NCI-H187 (cell line): ENCODE measurements at places on chromosomes 16 and 17.
A peak's percentile ranks its signal among the peaks of the same experiment; 100 is the strongest.

DNA sequence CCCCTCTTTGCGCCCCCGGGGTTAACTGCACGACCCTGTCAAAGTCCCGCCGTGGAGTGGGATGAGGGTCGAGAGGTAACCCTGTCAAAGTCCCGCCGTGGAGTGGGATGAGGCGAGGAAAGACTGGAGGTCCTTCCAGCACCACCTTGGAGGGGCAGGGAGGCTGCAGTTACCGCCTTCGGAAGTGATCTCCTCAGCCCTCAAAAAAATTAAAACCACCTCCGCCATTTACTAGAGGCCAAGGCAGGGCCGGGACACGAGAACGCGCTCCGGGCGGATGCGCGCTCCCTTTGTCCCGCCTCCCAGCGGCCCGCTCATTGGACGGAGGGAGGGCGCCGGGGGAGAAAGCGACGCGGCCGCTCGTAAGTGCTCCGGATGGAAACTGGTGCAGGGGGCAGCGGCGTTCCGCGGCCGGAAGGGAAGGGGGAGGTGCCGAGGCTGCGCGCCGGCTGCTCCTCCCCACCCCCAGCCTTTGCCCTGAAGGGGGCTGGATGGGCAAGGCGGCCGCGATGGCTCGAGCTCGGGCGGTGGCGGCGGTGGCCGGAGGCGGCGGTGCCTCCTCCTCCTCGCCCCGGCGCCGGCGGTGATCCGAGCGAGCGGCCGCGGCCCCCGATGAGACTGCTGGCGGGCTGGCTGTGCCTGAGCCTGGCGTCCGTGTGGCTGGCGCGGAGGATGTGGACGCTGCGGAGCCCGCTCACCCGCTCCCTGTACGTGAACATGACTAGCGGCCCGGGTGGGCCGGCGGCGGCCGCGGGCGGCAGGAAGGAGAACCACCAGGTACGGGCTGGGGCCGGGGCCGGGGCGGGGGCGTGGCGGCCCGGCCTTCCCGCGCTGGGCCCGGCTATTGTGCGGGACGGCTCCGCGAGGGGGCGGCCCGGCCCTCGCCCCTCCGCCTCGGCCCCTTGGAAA lies at the start of gene METTL9:
METTL9 (plus strand) TSS at position 456 of the 909 bp plus-strand sequence; CDS start at position 613, 157 bp downstream.
- peak; percentile 77 for DNase-seq

DNA sequence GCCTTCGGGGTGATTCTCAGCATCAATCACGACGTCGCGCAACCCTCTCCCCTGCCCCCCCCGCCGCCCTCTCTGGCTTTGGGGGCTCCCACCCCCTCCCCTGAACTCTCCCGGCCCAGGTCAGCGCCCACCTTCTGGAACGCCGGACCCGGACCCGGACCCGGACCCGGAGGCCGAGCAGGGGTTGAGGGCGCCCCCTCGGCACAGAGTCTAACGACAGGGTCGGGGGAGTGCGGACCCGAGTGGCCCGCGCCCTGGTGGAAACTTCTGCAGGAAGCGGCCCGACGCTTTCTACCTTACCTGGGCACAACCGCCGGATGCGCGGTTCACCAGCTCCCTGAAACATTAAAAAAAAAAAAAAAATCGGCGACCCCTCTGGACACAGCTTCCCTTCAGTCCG lies 16.2 kb downstream of the SALL1 start:
- no peak for DNase-seq

DNA sequence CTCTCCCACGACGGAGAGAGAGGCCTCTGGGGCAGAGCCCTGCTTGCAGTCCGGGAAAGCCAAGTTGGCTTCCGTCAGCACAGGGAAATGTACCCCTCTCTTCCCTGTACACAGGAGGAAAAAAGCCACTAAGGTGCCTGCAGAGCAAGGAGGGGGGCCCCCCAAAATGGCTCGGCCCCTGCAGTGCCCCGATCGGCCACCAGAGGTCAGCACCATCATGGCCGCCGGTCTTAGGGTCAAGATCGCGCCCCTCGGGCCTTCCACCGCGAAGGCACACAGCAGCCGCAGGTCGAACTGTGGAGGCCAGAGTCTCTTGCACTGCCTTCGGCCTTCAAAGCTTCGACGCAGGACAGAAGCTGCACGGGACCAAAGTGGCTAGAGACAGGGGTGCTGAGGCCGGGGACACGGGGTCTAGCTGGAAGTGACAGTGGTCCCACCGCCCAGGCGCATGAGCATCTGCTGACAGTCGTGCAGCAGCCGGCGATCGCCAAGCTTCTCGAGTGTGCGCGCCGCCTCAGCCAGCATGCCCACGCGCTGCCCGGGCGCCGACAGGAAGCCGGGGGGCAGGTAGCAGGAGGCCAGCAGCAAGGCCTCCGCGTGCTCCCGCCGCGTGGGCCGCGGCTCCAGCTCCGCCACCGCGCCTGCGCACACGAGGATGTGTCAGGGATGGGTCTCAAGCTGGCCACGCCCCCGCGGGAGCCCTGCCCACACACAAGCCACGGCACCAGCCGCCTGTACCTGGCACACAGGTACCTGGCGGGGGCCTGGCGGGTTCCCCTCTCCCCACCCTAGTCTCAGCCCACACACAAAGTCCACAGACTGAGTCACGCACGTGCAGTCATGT lies 24.4 kb downstream of the SREBF1 start:
- DNase-seq, result no peak

DNA sequence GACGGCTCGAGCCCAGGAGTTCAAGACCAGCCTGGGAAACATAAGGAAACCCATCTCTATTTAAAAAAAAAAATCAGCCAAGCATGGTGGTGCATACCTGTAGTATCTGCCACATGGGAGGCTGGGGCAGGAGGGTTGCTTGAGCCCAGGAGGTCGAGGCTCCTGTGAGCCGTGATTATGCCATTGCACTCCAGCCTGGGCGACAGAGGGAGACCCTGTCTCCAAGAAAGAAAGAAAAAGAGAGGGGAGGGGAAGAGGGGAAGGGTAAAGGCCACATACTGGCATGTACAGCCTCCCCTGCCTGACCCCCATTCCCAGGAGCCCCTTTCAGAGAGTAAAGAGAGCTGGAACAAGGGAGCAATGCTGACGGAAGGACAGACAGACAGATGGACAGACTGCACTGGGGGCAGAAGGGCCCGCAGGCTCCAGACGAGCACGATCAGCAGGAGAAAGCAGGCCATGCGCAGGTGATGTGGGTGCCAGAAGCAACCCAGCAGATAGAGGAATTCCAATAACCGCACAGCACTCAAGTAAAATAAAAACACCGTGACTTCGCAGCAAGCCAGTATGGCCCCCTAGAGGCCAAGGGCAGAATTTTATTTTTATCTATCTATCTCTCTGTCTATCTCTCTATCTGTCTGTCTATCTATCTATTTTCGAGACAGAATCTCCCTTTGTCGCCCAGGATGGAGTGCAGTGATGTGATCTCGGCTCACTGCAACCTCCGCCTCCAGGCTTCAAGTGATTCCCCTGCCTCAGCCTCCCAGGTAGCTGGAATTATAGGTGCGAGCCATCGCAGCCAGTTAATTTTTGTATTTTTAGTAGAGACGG lies 27.1 kb upstream of the SNN start:
- DNase-seq, result peak; percentile 3

- DNase-seq, result no peak
These were observed 45.8 kb upstream of the HELZ start for GRCh38 chr17:67290711-67291291.

GRCh38 chr16:14015033-14015432 lies 56.1 kb upstream of the MRTFB start:
- DNase-seq, result no peak

GRCh38 chr16:1060416-1061340 lies 11.9 kb upstream of the SSTR5 start:
- no peak for DNase-seq

DNA sequence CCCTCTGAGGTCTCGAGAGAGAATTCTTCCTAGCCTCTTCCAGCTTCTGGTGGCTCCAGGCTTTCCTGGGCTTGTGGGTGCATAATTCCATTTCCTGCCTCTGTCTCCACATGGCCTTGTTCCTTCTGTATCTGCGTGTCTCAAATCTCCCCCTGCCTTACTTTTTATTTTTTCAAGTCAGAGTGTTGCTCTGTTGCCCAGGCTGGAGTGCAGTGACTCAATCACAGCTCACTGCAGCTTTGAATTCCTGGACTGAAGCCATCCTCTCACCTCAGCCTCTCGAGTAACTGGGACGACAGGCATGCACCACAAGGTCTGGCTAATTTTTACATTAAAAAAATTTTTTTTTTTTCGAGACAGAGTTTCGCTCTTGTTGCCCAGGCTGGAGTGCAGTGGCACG lies 120.6 kb downstream of the SHISA9 start:
- DNase-seq, result no peak

- no peak for DNase-seq
These were observed 26.2 kb downstream of the POLR3E start for GRCh38 chr16:22323173-22323958.

DNA sequence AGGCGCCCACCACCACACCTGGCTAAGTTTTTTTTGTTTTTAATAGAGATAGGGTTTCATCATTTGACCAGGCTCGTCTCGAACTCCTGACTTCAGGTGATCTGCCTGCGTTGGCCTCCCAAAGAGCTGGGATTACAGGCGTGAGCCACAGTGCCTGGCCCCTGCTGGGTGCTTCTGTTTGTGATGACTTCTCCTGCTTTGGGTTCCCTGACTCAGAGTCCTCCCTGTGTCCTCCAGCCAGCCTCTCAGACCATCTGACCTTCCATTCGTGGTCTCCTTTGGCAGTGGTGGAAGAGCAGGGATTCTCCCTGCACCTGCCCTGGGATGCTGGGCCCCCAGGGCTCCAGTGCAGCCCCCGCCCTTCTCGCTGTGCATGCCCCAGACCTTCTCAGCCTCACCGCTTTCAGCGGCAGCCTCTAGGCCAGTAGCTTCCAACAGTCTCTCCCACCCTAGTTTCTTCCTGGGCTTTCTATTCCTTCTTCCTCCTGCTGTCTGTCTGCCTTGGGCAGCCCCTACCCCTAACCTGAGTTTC lies 13.2 kb downstream of the BEAN1 start:
- DNase-seq, result no peak

DNA sequence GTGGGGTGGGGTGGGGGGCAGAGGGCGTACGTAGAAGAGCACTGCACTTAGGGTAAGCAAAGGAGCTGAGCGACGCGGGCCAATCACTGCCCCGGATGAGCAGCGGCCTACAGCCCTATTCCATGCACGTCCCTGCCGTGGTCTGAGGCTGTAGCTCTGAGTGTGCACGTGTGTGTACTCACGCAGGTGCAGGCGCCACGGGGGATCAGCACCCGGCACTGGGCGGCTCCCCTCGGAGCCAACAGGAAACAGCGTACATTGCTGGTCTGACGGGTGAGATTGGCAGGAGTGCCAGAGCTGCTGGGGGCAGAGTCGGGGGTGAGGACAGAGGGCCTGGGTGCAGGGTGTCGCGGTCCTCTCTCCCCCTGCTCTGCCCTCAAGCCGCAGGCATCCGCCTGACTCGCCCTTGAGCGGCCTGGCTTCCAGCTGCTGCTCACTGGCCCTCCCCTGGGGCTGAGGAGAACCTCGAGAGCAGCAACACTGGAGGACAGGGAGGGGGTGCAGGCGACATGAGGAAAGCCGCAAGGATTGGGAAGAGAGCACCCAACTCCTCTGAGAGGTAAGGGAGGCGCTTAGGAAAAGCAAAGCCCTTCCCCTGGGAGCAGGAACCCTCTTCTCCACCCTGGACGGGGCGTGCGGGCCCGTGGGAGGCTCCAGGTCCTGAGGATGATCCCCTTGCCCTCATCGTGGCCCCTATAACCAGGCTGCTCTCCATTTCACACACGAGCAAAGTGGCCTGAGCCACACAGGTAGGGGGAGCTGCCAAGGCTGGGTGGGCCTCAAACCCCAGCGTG lies 57.8 kb downstream of the ENGASE start:
- DNase-seq, result peak; percentile 82

- no peak for DNase-seq
These were observed 73.1 kb downstream of the WNT3 start for GRCh38 chr17:46745376-46745775.

DNA sequence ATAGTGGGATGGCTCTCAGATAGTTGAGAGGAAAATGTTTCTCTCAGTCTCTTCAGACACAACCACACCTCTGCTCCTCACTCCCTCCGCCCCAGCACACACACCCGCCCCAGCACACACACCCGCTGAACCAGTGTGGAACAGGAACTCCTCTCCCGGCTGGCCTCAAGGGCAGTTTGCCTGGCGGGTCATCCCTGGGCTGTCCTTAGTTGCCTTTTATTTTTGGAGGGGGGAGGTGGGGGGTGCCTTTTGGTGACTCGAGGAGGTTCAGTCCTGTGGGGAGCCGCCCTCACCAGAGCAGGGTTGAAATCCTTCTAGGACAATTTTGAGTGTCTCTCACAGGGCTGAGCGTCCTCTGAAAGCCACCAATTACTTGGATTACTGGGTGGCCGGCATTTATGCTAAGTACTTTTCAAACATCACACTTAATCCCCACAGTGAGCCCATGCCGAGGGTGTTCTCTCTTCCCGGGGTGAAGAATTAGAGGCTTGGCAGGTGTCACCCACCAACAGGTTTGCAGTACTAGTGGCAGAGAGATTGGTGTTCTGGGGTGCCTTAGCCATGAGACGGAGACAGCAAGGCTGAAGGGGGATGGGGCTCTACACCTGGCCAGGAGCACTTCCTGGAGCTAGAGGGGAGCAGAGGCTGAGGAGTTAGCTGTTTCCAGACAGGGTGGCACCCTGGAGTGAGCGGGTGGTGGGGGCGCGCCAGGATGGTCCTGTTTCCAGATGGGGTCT lies 2.8 kb downstream of the RASD1 start:
- no peak for DNase-seq

DNA sequence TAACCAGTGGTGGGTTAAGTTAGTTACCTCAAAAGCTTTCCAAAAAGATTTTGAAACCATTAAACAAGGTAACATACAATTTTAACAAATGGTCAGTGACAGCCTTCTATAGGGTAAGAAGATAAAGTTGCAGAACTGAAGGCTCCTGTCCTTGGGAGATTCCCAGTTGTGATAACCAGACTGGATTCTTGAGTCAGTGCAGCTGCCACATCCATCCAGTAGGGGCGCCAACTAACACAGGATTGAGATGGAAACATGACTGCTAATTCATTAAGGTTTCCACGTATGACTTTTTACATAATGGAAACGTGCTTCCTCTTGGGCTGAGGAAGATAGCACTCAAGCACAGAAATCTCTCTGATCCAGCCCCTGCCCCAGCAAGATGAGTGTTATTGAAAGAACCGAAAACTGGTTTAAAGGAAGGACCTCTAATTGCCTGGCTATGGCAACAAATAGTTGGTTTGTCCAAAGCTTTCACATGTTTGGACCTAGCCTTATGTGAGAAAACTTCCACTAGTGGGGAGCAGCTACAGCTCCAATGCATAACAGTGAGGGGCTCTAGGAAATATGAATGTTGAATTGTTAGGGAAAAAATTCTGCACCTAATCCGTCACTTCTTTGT lies 269.8 kb upstream of the MYOCD start:
- DNase-seq, result no peak

DNA sequence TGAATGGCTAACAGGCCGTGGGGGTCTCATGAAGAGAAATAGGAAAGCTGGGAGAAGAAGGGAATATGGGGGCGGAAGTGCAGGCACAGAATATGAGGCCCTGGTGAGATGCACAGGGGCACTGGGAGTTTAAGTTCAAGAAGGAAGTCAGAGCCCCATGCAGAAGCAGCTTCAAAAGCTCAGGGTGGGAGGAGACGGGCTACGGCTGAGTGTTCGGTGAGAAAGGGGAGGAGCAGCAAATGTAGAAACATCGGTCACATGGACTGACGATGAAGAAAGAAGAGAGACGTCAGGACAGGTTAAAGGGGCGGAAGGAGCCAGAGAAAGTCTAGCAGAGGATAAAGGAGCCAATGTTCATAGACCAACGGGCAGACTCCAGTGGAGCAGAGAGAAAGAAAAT lies 204.5 kb upstream of the ZFHX3 start:
- no peak for DNase-seq

GRCh38 chr17:82014971-82015310 lies 7.7 kb downstream of the CENPX start:
- no peak for DNase-seq
